ENCODE measurements at places on chromosomes 11 and 22.
A peak's percentile ranks its signal among the peaks of the same experiment; 100 is the strongest.

DNA sequence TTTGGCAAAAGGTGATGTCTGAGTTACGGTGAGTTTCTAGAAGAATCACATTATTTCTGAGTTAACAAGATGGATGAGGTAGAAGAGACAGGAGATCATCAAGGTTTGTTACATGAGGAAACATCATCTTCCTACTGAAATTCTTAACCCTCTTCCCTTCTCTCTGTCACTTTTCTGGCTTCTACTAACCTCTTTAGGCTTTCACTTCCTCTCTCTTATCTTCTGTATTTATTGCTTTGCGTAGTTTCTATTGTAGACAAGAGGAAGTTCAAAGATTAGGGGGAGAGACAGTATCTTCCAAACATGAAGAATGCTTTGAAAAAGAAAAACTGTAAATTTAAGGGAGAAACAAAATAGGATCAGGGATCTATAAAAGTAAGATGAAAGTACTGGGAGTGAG, 75.4 kb downstream of the TRPC6 start:
- no peak for DNase-seq

- no peak for DNase-seq
Observed at GRCh38 chr11:1009991-1010390, 26.5 kb downstream of the MUC6 start.

DNA sequence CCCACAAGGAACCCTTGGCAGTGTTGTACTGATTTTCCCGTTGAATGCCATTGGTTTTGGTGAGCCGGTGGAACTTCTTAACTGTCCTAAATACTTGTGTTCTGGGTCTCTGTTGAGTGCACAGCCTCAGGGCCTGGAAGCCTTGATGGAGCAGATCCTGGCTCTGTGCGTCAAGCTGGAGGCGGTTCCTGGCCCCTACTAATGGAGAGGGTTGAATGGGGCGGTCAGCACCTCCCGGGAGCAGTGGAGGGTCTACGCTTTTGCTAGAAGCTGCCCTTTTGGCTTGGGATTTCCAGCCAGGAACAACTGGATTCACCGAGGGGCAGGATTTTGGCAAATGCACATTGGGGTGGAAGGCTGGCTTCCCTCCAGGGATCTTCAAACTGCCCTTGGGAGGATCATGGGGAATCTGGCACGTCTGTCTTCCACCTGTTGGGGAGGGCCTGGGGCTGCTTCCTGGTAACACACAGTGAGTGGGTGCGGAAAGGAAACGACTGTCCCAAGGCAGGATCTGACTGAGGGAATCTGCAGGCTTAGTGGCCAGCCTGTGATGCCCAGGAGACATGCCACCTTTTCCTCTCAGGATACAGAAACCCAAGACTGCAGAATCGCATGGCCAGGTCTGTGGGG, 6.9 kb upstream of the OSBPL5 start:
- no peak for DNase-seq

DNA sequence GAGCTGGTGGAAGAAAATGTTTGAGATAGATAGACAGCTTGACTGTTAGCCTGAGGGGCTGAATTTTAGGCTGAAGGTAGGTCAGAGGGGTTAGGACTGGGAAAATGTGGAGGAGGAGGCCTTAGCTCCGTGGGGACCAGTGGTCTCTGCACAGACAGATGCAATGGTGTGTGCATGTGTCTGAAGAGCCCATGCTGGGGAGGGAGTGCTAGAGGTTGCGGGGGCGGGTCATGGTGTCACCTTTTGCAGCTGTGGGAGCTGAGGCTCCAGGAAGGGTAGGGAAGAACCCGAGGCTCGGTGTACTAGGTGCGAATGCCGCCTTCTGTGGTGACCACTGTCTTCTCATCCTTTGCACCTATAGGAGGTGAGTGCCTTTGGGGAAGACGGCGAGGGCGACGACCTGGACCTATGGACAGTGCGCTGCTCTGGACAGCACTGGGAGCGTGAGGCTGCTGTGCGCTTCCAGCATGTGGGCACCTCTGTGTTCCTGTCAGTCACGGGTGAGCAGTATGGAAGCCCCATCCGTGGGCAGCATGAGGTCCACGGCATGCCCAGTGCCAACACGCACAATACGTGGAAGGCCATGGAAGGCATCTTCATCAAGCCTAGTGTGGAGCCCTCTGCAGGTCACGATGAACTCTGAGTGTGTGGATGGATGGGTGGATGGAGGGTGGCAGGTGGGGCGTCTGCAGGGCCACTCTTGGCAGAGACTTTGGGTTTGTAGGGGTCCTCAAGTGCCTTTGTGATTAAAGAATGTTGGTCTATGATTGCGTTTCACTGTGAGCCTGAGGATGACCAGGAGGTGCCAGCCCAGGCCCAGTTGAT, 1.6 kb downstream of the SDF2L1 start:
- DNase-seq = no peak

DNA sequence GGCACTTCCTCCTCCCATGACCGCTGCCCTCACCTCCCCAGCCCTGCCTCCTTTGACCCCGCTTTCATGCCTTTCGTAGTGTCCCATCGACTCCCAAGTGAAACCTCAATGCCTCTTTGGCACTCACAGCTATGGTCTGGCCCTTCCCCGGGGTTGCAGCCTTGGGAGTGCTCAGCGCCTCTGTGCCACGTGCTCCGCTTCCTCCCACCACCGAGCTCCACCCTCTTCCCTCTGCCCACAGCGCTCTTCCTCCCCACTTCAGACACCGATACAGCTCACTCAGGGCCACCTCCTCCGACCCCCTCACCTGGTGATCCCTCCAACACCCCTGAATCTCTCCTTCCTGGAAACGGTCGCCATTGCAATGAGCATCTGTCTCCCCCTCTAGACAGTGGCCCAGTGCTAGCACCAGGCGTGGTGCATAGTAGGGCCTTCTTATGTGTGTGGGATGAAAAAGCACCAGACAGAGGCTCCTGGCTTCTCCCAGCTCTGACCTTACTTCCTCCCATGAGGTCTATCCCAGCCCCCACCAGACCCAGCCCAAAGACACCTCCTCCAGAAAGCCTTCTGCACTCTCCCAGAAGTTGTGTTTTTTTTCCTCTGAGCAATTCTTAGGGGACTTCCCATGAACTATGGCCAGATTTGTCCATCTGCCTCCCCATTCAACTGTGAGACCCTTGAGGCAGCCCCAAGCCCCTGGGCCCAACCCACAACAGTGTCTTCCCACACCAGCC, 16.4 kb upstream of the SCGB1A1 start:
- DNase-seq = no peak

GRCh38 chr22:41535244-41535643, 9.0 kb downstream of the POLR3H start:
- no peak for DNase-seq

DNA sequence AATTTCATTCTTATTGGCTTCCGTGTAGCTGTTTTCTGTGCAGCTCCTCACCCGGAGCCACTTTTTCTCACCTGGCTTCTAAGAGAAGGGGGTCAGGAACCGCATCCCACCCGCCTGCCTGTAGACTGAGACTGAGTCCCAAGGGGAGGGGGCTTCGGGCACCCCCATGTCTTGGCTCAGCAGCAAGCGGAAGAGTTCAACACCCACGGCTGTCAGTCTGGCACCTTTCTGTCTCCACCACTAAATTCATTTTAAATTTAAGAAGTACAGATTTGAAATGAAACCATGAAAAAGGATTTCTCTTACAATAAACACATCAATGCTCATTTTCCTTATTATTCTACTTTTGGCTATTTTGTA, 66.7 kb downstream of the EFCAB6 start:
- DNase-seq = no peak

- DNase-seq = no peak
Observed at GRCh38 chr11:91248199-91248807, 976.3 kb upstream of the FAT3 start.

GRCh38 chr11:110991661-110992355, 253.7 kb upstream of the POU2AF2 start:
- DNase-seq = peak; percentile 56

DNA sequence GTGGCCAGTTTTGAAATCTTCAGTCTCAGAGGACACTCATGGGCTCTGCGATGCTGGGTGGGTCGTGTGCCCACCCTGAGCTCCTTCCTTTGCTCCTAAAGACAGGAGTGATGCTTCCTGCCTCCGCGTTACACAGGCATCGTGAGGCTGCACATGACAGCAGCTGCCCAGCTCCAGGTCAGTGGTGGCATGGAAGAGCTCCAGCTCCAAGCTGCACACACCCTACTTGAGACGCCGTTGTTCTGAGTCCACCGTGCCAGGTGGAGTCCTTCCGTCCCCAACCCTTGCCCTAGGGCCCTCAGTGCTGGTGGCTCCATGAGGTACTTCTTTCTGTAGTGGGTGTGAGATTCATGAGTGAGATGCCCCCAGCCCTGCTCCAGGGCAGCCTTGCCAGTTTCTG, 794.1 kb downstream of the BRD1 start:
- DNase-seq = no peak

DNA sequence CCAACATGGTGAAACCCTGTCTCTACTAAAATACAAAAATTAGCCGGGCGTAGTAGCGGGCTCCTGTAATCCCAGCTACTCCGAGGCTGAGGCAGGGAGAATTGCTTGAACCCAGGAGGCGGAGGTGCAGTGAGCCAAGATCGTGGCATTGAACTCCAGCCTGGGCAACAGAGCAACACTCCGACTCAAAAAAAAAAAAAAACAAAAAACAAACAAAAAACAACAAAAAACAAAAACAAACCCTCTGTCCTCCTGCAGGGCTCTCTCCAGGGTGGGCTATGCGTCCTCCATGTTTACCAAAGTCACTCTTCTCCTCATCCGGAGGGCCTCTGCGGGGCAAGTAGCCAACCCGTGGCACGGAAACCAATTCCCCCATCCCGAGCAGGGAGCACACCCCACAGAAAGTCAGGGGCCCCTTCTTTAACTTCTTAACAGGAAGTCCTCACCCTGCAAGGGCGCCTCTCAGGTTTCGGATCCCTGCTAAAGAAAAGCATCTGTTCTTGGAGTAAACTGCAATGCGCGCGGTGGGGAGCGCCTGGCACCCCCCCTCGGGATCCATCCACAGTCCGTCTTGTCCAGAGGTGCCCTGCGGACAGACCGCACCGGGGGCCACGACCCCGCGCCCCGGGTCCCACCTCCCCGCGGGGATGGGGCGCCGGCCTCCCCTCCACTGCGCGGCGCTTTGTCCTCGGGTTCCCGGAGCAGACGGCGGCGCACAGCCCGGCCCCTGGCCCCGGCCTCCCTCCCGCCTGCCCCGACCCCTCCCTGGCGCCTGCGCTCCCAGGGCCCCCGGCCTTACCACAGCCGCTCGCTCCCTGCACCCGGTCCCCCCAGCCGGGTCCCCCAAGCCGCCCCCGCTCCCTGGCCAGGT, 712 bp downstream of the CERK start:
- no peak for DNase-seq

DNA sequence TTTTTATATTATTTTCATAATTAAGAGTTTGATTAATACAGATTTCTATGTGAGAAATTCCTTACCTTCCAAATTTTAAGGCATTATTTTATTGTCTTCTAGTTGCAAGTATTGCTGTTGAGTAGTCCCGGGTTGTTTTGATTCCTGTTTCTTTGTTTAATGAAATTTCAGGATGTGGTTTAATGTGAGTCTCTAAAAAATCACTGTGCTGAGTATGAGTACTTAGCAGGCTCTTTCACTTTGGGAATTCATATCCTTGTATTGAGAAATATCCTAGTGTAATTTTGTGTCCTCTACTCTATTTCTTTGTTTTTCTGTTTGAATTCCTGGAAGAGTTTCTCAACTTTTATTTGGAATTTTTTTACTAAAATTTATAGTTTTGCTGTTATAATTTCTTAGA, 113.2 kb downstream of the TMEM135 start:
- DNase-seq = peak; percentile 4

DNA sequence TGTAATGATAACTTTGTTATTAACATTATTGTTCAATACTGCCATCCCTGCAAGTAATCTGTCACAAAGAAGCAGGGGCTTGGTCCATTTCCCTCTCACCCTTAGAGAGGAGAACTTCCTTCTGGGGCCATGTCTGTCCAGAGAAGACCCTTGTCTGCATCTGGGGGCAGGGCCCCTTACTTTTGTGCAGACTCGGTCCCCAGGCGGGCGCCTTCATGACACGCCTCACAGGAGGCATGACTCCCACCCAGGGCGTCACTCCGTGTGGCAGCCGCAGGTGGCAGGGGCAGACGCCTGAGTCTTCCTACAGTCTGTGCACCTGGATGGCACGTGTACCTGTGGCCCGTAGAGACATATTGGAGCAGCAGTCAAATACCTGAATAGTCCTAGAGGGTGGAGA, 21.8 kb upstream of the B3GAT1 start:
- DNase-seq = no peak

DNA sequence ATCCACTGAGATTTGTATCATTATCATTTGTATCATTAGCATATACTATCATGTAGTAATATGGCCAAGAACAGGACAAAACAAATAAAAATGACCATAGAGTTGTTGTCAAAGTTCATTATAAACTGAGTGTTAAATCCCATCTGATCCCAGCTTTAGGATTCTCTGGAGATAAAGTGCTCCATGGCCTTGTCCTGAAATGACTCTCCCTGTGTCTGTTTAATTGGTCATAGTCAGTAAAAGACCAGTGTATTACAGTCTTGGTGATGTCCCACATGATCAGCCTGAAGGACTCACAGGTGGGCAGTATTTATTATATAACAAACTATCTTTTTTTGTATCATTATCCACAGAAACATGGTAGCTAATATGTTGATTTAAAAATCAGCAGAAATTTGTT, 361.6 kb downstream of the TMEM135 start:
- no peak for DNase-seq

DNA sequence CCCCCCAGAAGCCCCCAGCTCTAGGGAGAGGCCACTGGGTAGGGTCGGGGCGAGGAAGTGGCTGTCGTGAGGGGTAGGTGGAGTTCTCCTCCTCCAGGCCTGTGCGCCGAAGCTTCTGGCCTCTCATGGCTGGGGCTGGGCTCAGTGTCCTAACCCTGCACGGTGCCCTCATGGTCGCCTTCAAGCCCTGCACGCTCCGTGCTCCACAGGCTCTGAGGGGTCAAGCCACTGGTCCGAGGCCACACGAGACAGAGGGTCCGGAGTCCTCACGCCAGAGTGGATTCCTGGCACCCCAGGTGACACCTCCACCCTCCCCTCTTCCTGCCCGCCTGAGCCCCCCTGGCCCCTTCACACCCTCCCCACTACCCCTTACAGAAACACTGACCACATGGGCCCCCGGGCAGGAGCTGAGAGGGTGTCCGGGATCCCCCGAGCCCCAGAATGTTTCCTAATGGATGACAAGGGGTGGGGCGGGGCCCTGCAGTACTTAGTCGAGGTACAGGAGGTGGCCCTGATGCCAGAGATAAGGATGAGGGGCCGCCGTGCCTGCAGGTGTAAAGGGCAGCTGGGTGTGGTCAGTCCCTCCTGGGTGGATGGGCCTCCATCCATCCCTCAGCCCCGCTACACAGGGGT, 997 bp upstream of the CDHR5 start:
- DNase-seq = no peak

- no peak for DNase-seq
Observed at GRCh38 chr11:111598559-111598958, 3.7 kb upstream of the SIK2 start.

- DNase-seq = no peak
Observed at GRCh38 chr11:75509020-75509720, 16.6 kb downstream of the GDPD5 start.

DNA sequence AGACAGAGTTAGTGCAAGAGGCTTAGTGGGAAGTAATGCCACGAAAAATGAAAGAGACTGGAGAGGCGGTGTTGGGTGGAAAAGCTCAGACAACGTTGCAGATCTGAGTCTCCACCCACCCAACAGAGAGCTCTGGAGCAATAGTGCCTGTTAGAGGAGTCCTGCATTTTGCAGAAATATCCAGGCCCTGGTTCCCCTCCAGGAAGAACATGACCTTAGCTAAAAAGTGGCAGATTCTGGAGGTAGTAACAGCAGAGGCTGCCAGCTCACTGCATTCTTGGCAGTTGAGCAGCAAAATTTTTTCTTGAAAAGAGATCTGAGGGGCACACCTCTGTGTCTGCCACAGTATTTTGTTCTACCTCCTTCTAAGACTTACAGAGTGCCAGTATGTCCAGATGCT, 27.7 kb upstream of the BIRC3 start:
- DNase-seq = no peak

- DNase-seq = no peak
Observed at GRCh38 chr11:67355023-67355793, 1.9 kb upstream of the POLD4 start.

All from AG09309 (cell line).